ENCODE measurements at places on chromosomes 7 and 10.

- no peak for DNase-seq
Measured at GRCh38 chr7:12557282-12557681, 13.2 kb upstream of the SCIN start.

- DNase-seq: no peak
Measured at GRCh38 chr10:64306729-64307327, 785.6 kb downstream of the REEP3 start.

- DNase-seq: no peak
Measured at GRCh38 chr10:97032624-97033023, 153.1 kb downstream of the SLIT1 start.

GRCh38 chr10:121310151-121310711 lies 288.0 kb downstream of the FGFR2 start:
- DNase-seq: no peak

DNA sequence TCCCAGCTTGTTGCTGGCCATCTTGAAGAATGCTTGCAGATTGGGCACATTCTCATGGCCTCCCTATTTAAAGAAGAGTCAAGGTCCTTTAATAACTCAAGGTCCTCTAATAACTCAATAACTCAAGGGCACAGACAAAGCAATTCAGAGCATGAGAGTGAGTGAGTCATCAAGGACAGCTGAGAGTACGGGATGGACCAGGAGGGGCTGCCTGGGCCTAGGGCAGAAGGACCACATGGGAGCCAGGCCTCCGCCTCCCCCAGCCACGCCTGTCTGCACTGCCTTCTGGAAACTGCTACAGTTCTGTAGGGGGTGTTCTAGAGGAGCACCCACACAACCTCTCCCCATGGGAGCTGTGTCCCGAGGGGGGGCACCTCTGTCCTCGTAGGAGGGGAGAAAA lies 48.9 kb downstream of the ZNF503 start:
- no peak for DNase-seq

DNA sequence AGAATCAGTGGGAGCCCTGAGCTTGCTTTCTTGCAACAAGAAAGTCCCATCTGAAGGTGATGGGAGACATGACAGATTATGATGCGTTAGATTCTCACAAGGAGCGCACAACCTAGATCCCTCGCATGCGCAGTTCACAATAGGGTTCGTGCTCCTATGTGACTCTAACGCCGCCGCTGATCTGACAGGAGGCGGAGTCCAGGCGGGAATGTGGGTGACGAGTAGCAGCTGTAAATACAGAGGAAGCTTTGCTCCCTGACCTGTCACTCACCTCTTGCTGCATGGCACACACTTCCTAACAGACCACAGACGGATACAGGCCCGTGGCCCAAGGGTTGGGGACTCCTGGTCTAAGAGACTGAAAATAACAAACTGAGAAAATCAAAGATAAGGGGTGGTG lies 1163.4 kb upstream of the AUTS2 start:
- DNase-seq: no peak

DNA sequence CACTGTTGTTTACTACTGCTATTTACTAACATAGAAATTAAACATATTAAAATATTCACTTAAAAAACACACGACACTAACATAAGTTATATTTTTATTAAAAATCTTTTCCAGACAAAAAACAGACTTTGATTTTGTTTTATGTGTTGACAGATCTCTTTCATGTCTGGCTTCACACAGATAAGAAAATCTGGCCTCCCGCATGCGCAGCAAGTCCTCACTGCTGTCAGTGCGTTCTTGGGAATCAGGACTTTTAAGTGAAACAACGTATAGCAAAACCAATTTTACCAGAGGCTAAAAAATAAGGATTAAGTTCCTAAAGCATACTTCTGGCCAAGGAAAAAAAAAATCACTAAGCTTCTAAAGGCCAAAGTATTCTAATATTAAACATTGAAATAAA lies 1.2 kb upstream of the IDI1 start:
- no peak for DNase-seq

- no peak for DNase-seq
Measured at GRCh38 chr10:117541909-117542705, 439 bp upstream of the EMX2 start.

- no peak for DNase-seq
Measured at GRCh38 chr10:100642295-100642994, 102.9 kb upstream of the PAX2 start.

- DNase-seq: no peak
Measured at GRCh38 chr10:86244297-86245014, 122.1 kb downstream of the GRID1 start.

- no peak for DNase-seq
Measured at GRCh38 chr10:98423691-98424120, 8.7 kb upstream of the PYROXD2 start.

DNA sequence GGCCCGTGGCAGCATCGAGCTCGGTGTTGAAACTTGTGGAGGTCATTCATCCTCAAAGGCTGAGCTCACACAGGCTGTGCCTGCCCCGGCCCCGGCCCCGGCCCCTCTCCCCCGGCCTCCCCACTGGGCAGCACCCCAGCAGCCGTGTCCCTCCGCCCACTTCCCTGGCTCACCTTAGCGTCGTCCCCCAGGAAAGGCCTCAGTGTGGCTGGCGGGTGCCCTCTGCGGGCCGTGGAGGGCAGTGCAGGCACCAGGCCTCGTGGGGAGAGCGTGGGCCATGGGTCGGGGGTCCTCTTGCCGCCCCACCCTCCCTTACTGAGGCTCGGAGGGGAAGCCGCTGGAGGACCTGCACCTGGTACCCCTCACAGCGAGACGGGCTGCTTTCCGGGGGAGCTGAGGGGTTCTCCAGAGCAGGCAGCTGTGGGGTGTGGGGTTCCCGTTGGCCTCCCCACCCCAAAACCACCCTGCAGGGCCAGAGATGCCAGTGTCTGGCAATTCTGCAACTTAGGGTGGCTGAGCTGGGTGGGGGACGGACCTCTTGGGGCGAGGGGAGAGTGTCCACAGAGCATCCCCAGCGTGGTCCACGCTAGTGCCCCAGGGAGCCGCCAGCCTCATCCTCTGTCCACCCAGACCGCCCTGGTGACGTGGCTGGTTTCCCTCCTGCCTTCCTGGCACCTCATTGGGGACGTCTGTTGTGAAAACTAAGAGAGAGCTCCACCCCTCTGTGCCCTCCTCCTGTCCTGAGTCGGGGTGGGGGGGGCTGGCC lies 44.2 kb upstream of the DPYSL4 start:
- peak; percentile 88 for DNase-seq

DNA sequence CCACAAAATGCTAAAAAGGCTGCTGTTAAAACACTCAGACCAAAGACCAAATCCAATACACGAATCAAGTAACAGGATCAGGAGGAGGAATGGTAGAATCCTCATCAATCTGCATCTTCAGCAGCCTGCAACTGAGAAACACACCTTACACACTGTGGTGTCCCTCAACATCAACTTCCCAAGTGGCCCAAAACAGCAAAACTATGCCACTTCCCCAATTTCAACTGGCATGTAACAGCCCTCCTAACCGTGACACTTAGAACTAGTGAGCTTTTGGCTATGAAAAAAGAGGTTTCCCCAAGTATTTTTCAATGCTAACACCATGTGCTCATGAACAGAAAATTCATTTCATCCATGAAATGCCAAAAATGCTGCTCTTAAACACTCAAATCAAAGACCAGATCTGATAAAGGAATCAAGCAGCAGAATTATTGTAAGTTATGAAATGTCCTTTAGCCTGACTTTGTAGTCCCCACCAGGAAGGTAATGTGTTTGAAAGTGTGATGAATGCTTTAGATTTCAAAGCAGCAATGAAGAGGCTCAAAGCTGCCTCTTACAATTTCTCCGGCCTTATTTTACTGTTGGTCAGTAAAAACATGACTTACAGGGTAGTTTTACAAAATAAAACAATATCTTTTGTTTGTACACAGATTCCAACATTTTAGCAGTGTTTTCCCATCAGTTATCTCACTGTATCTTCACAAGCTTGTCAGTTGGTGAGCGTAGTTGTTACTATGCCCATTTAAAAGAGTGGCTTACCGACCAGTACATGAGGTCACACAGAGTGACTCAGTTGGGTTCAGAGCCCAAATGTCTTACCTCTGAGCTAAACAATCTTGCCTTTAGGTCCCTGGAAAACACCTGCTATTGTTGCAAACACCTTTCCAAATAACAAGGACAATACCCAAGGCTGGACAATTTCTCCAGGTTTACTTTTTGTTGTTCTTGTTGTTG lies 65.7 kb upstream of the ASAH2 start:
- DNase-seq: no peak

DNA sequence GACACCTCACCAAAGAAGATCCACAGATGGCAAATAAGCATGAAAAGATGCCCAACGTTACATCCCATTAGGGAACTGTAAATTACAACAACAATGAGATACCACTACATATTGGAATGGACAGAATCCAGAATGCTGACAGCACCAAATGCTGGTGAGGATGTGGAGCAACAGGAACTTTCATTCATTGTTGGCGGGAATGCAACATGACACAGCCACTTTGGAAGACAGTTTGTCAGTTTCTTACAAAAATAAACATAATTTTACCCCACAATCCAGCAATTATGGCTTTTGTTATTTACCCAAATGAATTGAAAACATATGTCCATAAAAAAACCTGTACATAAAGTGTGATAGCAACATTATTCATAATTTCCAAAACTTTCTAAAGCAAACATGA lies 176.8 kb downstream of the C7orf25 start:
- DNase-seq: no peak

DNA sequence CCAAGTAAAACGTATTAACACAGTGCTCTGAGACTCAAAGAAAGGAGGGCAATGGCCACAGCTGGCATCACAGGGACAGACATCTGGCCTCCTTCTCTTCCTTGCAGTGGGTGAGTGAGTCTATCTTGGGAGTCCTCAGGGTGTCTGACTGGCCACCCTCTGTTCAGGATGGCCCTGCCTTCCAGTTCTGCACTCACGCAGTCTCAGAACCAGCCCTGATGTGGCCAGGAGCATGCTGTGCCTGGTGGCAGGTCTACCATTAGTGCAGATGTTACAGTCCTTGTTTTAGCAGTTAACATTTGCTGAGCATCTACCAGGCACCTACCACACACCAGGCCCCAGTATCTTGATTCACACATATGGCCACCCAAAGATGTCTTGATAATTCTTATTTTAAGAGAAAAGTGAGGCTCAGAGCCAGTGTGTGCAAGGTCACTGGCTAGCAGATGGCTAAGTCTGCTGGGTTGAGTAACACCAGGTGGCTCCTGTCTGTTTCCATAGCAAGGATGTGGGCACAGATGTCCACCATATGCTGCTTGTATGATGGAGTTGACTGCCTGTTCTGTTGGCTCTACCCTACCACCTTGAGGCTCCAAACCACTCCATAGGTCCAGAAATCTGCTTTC lies 23.2 kb upstream of the ARHGAP22 start:
- no peak for DNase-seq

GRCh38 chr7:74013539-74014272 lies 14.3 kb upstream of the ELN start:
- DNase-seq: no peak

Data from activated CD4-positive, alpha-beta T cell treated with anti-CD3 and anti-CD28 coated beads, Interleukin-2, amount 10 ng/mL, durations not matched to agents 24 days and 14 days (primary cell).